ENCODE measurements at places on chromosomes 6 and 20.

- DNase-seq, result peak; percentile 64
Measured at GRCh38 chr6:132813173-132813856, 1.1 kb upstream of the RPS12 start.

DNA sequence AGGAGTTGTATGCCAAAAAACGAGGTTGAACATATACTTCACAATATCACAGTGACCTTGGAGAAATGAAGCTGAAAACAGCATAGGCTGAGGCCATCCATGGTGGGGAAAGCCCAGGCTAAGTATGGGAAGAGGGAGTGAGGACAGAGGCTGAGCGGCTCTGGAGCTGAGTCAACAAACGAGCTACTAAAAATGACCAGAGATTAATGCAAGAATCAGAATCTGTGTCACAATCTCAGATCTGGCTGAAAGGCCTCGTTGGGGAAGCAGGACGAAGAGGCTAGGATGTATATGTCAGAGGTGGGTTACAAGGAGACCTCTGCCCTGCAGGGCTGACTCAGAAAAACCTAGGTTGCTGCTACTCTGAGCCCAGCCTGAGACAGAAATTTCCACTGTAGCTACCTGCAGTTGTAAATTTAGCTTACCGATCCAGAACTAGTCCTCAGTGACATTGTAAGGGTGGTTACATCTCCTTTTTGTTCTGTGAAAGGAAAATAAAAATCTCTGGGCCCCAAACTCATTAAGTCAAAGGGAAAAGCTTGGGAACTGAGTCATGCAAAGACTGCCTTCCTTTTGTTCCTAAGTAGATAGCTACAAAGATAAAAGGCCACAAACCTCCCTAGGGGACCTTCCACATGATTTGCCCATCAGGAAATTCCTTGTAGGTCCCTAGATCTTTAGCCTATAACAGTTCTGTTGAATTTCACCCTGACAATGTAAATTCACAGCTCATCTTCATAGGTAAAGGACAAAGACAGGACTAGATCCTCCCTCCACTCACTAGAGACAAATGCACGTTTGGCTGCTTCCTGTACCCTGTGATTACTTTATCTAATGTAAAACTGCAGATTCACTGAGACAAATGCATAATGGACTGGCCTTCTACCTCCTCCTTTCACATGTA, 8.5 kb upstream of the TUBB2A start:
- DNase-seq, result peak; percentile 58

DNA sequence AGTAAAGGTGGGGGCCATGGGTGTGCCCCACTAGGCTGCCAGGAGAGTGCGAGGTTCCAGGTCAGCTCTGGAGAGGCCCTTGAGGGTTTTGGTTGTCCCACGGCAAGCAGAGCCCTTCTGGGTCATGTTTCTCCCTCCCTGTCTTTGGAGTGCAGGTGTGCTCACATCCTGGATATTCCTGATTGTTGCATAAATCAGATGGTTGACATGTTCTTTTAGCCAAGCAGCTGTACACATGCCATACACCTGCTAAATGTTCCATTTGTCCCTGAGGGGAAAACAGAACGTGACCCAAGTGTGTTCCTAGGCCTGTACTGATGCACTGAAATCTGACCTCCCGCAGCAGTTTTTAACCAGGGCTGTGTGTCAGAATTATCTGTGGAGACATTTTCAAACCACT, 77.5 kb upstream of the BEND3 start:
- peak; percentile 1 for DNase-seq

DNA sequence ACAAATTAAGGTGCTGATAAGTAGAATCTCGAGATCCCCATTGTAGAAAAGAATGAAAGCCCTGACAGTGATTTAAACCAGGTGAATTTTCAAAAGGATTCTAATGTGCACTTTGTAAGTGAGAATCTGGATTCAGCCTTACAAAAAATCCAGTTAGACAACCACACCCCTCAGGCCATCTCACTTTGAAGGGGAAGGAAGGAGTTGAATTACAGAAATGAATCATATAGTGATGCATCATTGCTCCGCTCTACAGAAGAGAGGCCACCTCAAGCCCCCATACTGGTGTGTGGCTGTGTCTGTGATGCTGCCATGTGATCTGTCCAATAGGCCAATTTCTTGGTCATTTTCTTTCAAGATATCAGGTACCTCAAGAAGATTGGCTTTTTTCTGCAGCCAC, 85.5 kb upstream of the NT5E start:
- peak; percentile 59 for DNase-seq

GRCh38 chr20:834151-834746, 734 bp downstream of the FAM110A start:
- DNase-seq, result no peak

- no peak for DNase-seq
Measured at GRCh38 chr20:10927011-10927583, 253.3 kb upstream of the JAG1 start.

DNA sequence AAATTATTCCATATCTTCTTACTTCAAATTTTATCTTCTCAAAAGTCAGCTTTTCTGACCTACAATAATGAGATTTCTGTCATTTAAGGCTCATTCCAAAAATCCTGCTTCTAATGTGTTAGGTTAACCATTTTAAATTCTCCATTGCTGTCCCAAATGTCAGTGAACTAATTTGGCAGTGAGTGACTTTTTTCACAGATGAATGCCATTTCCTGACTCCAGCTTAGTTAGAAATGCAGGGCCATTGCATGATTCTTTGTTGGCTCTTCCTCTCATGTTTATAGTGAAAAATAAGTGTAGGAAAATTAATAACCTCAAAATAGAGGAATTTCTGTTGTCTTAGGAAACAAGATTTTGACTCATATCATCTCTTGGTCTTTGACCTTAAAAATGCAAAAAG, 44.1 kb downstream of the VIP start:
- DNase-seq, result no peak

GRCh38 chr6:121135425-121135824, 198.9 kb downstream of the TBC1D32 start:
- DNase-seq, result no peak

- DNase-seq, result peak; percentile 67
Measured at GRCh38 chr6:70706491-70707123, 38.9 kb downstream of the SMAP1 start.

GRCh38 chr6:148965287-148965686, 218.5 kb downstream of the UST start:
- DNase-seq, result no peak
